SW480 (cell line): ENCODE measurements at places on chromosomes 4 and X.

GRCh38 chr4:119946359-119946758, 120.3 kb downstream of the MAD2L1 start:
- no peak for DNase-seq

DNA sequence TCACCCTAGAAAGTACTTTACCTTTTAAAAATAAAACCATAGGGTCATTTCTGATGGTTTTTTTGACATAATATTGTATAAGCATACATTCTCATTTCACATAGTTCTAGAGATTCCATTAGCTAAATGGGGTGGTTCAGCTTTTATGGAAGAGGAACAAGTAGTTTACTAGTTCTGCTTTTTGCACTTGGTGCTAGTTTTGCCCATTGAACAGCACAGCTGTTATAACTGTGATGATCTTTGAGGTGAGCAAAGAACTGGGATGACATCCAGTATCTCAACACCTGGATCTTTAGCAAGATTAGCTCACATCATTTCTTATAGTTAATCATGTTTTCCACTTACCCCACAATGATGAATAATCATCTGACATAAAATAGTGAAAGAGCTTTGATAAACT, 40.9 kb downstream of the MOB1B start:
- DNase-seq = no peak

GRCh38 chr4:78706302-78706701, 69.8 kb upstream of the BMP2K start:
- DNase-seq = peak; percentile 11

- DNase-seq = no peak
Measured at GRCh38 chr4:106987311-106987710, 48.8 kb downstream of the DKK2 start.

GRCh38 chr4:83556006-83556707, 20.2 kb downstream of the GPAT3 start:
- no peak for DNase-seq

DNA sequence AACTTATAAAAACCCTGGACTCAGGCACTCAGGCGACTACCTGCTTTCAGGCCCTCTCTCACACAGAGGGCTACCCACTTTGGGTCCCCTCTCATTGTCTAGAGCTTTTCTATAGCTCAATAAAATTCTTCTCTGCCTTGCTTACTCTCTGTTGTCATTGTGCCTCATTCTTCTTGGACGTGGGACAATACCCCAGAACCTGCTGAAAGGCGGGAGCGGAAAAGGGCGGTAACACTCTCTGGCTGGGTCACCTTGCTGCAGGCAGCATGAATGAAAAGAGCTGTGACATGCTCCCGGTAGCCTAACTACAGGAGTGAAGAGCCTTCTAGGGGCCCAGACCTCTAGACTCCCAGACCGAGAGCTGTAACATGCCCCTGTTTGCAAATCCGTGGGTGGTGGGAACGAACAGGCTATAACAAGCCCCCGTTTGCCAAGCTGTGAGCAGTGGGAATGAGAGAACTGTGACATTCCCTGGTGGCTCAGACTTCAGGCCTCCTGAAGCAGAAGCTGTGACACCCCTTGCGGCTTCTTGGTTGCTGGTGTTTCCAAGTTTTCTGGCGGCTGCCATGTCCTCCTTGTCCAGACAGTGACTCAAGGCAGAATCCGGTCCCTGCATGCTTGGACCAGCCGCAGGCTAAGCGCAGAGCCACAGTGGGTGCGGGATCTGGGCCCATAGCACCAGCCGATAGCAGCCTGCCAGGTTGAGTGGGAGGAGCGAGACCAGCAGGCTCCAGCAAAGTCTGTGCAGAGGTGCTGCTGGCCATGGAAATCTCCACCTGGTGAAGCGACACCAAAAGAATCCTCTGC, 684.6 kb downstream of the ARAP2 start:
- no peak for DNase-seq

GRCh38 chr4:176840166-176840565, 47.4 kb upstream of the VEGFC start:
- DNase-seq = no peak

DNA sequence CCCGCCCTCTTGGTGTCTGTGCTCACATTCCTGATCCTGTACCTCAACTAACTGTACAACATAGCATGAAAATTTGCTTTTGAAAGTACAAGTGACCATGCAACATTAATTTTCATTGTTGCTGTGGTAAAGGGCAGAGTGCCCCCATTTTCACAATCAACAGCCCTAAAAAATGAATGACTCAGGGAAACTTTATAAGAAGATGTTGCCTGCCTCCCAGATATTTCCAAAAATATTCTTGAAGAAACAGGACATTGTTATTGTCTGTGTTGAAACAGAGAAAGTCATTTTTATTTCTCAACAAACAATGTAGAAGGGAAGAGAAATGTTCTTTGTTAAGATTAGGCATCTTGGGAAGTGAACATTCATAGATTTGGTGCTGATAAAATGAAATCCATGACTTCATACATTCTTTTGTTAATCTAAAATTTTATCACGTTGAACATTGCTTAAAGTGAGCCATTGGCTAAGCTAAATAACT, 113.9 kb upstream of the ANXA3 start:
- no peak for DNase-seq

DNA sequence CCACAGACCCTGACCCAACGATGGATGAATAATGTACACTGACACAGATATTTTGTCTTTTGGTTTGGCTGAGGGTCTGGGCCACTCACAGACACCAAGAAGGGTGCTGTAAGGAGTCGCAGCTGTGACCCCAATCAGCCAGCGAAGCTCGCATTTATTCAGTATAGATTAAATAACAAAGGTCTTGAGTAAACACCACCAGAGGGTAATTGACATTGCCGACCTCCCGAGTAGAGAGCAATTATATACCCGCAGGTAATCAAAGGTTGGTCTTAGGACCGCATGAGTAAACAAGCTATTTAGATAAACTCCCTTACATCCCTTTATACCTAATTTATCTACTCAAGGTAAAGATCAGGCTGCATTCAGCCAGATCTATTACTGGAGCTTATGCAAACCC, 297.1 kb downstream of the ADAM29 start:
- no peak for DNase-seq

GRCh38 chr4:55308071-55308470, 38.0 kb upstream of the SRD5A3 start:
- DNase-seq = no peak

DNA sequence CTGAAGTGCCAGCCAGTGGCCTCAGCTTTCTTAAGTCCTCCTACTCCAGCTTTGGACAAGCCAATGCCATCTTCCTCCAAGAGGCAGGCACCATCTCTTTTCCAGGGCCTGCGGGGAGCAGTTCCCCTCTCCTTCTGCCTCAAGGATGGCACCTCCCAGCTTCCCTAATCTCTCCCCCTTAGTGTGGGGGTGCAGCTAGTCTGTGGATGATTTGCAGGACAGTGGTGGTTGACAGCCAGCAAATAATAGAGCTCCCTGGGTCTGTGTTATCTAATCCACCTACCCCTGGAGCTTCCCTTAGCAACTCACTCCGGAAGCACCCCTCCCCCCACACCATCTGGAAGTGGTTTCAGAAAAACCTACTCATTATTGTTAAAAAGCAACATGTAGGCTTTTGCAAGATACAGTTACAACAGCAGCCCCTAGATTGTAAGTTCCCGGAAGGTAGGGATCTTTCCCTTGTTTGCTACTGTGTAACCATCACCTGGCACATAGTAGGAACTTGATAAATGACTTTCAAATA, 247.1 kb downstream of the BCOR start:
- DNase-seq = no peak

DNA sequence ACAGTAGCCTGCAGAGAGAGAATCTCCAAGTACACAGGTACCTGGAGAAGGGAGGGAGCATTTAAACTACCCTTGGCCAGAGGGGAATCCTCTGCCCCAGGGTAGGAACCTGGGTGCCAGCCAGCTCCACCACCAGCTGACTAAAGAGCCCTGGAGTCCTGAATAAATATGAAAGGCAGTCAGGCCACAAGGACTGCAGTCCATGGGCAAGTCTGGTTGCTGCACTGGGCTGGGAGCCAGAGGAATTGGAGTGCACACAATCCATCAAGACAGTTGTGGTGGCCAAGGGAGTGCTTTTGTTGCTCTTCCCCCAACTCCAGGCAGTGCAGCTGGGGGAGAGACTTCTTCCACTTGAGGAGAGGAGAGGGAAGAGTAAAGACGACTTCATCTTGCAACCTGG, 172.5 kb downstream of the HNRNPD start:
- no peak for DNase-seq

- no peak for DNase-seq
Measured at GRCh38 chrX:146887020-146887419, 72.5 kb upstream of the CXorf51A start.

DNA sequence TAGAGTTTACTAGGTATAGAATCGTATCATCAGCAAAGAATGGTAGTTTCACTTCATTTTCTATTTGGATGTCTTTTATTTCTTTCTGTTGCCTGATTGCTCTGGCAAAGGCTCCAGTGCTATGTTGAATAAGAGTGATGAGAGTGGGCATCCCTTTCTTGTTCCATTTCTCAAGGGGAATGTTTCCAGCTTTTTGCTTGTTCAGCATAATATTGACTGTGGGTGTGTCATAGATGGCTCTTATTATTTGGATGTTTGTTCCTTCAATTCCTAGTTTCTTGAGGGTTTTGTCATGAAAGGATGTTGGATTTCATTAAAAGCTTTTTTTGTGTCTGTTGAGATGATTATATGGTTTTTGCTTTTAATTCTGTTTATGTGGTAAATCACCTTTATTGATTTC, 1114.5 kb downstream of the RAPGEF2 start:
- no peak for DNase-seq

- no peak for DNase-seq
Measured at GRCh38 chr4:168537571-168537970, 40.7 kb downstream of the PALLD start.

GRCh38 chr4:158065603-158066002, 107.2 kb downstream of the GASK1B start:
- no peak for DNase-seq

DNA sequence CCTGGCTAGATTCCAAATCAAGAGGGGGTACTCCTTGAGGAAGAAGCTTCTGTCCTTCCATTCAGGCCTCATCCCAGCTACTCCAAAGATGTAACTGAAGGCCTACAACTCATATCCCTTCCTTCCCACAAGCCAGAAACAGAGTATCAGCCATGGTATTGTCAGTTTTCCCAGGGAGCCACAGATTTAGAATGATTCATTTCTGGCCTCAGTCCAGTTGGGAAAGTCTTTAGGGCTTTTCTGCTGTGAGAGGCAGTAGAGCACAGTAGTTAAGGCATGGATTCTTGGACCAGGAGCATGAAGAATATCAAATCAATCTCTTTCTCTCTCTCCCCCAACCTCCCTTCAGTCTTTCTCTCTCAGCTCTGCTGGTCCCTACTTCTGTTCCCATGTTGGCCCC, 505.0 kb downstream of the BCOR start:
- DNase-seq = no peak

GRCh38 chr4:139469216-139469615, 15.3 kb downstream of the RAB33B start:
- DNase-seq = no peak

GRCh38 chr4:36152735-36153134, 91.6 kb downstream of the ARAP2 start:
- DNase-seq = no peak
